ENCODE measurements at places on chromosomes 7 and 10.

- DNase-seq: no peak
These were observed 174.6 kb upstream of the ITGB1 start for GRCh38 chr10:33132626-33133025.

DNA sequence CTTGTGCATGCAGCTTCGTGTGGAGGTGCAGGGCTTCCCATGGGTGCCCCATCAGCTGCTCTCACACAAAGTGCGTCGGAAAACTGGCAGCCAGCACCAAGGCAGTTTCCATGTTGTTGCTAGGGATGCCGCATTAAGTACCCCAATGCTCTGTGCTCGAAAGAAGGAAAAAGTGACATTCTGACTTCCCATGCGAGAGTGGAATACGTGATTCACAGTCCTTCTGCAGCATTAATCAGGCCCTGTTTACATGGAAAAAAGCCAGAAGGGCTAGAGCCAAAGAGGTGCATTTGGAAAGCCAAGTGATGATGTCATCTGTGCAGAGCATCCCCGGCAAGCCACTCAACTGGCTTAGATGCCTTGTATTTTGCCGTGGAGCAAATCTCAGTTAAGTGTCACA is 258.3 kb downstream of the GATA3 start:
- DNase-seq: no peak

DNA sequence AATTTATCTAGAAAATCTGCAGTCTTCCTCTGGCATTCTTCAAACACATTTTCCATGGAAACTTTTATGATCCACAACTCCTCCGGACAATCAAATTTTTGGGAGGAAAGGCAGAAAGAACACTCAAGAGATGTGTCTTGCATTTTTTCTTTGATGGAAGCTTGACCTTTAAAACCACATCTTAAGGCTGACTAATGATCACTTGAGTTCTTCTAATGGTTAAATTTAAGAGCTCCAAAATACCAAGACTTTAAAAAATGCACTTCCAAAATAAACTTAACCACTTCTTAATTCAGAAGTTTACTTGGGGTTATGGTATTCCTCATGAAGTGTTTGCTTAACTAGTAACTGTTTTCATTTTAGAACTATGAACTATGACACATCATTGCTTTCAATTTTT is 43.3 kb downstream of the ETV1 start:
- DNase-seq: no peak

- DNase-seq: no peak
These were observed 104.1 kb downstream of the EVX1 start for GRCh38 chr7:27346531-27347275.

DNA sequence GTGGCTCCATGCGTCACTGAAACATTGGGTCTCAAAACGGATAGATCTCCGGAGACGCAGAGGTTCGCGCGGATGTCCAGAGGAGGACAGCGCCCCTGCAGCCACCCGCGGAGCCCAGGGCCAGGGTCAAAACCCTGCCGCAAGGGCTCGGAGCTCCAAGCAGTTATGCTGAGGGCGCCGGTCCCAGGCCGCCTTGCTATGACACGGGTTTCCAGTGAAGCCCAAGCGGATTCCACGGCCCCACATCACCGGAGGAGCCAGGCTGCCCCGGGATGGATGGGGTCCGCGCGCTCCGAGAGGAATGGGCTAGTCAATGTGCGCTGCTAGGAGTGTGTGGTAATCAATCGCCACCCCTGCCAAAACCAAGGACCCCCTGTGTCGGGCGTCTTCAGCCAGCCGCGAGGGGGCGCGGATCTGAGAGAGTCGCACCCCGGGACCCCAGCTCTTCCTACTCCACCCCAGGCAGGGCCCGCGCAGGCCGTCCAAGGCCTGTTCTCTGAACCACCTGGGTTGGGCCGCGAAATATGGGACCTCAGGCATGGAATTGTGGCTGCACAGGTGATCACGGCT is 5.6 kb upstream of the EMX2 start:
- no peak for DNase-seq

DNA sequence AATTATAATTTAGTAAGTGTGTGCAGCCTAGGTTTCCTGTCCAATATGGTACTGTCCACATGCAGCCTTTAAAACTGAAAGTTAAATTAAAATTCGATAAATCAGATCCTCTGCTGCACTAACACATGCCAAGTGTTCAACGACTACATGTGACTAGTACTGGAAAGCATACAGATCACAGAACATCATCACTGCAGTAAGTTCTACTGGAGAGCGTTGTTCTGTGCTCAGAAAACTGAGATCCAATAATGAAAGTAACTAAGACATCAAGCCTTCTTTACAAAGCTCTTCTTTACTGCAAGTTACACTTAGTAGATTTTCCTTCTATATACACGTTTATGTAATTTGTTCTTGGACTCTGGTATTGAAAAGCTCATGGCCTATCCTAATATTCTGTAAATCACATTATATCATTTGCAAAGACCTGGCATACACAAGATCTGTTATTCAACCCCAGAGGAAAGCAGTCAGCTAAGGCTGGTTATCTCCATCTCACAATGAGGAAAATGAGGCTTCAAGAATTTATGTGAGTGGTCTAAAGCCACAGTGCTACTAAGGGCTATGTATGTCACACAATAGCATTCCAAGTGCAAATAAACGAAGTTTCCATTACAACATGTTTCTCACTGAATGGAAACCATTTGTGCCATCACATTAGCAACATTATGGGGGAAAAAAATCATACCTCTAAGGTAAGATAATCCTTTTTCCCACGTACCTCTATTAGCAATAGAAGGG is 77.6 kb downstream of the VPS41 start:
- no peak for DNase-seq

DNA sequence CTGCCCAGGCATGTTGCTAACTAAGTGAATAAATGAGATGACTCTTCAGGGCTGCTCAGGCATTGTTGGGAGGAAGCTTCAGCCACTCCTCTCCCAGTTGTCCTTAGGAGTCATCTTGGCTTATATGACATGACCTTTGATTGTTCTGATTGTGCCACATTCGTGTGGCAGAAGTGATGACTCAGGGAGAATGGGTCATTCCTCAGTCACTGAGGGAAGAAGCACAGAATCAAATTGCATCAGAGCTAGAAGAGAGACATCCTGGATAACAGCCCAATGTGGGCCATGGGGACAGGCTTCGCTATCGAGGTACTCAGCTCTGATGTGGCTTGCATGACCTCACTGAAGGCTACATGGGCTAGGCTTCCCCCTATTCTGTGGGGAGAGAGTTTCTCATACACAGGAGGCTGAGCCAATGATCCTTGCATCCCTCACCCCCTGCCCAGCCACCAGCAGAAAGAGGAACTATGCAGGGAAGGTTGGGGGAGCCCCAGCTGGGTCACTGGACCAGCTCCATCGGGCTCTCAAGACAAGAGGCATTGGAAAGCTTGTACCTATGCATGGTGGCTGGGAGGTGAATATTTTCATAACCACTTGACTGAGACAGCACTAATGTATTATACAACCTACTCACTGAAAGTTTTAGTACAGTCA is 6.0 kb upstream of the HMX3 start:
- no peak for DNase-seq

GRCh38 chr7:29087840-29088170 is 58.5 kb downstream of the CPVL start:
- no peak for DNase-seq

DNA sequence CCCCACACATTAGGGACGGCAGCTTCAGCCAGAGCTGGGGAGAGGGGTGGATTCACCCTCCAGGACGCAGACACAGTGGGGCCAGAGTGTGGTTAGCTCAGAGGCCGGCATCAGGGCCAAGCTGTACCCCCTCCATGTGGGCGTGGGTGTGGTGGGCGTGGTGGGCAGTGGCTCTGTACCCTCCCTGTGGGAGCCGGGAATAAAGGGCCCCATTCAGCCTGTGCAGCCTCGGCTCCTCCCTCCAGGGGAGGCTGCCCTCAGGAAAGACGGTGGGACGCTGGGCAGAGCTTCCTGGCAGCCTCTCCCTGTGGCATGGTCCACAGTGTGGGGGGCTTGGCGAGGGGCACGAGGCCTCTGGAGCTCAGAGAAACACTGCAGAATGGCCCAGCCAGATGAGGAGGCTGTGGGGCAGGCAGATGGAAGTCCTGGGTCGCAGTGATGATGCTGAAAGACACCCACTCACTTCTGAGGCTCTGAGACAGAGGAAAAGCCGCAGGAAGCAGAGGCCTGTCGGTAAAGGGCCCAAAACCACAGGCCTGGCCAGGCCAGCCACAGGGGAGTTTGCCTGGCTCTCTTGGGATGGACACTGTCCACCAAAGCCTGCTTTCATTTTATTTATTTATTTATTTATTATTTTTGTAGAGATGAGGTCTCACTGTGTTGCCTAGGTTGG is 108.0 kb downstream of the SH3PXD2A start:
- no peak for DNase-seq

- DNase-seq: peak; percentile 9
These were observed 71.7 kb downstream of the ICA1 start for GRCh38 chr7:8190119-8190895.

- DNase-seq: no peak
These were observed 20.8 kb downstream of the LOXL4 start for GRCh38 chr10:98246911-98247805.

GRCh38 chr7:46716926-46717325 is 795.9 kb upstream of the IGFBP3 start:
- DNase-seq: no peak

- no peak for DNase-seq
These were observed 1054.0 kb downstream of the TYW1 start for GRCh38 chr7:68050627-68051026.

DNA sequence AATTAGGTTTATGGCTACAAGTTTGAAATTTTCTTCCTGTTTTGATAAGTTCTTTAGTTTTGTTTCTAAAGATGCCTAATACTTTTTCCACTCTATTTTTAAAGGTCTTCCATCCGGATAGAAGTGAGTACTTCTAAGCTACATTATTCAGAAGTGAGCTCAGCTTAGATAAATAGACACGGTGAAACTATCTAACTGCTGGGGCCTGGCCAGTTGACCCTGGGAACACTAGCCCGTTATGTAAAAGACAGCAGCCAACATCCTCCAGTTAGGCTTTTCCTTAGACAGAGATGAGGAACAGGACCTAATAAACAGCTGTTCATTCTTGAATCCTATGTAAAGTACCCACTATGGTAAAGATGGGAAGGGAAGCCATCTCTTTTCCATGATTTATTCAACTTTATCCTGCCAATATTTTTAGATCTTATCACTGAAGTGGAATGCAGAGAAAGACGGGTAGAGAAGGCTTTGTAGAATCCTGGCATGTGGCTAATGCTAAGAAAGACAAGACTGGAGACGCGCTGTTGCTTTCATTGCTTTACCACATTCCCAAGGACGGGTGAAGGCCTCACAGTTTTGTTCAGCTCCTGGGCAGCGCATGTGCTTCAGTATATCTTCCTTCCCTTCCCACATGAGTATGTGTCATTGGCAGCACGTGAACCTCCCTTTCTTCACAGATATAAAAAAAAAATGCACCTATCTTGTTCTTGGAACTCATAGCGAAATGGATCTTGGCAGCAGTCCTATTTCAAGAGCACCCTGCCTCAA is 340.0 kb upstream of the MEOX2 start:
- DNase-seq: no peak

- no peak for DNase-seq
These were observed 14.5 kb downstream of the BAZ1B start for GRCh38 chr7:73507556-73507955.

DNA sequence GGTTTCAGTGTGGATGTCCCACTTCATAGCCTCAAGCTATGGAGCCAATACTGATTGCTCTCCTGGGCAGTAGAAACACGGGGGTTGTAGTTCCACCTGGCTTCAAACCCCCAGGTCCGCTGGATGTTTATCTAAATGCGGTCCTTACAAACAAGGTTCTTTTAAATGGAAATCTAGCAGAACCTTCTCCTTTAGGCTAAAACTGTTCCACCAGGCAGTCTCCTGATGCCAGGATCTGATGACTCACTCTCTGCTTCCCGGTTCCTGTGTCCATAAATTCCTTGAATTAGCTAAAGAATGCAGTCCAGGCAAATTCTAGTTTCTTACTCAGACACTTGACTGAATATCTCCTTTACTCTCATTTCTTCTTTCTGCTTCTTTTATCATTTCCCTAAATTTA is 108.4 kb upstream of the FAM3C start:
- DNase-seq: no peak

DNA sequence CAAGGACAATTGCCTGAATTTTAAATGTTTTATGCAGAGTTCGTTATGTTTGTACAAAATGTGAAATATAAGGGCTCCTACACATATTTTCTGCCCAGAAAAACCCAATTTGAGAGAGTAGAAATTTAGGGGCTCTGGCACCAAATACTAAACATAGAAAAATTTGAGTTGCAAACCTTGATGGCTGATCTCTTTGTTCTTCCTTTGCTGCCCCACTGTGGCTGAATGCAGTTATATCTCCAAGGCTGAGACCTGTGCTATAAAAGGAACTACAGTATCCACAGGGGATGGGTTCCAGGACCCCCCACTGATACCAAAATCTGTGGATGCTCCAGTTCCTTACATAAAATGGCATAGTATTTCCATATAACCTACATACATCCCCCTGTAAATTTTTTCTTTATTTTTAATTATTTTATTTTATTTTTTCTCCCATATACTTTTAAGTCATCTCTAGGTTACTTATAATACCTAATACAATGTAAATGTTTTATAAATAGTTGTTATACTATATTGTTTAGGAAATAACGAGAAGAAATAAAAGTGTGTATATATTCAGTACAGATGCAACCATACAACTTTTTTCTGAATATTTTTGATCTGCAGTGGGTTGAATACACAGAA is 22.5 kb downstream of the CFAP43 start:
- no peak for DNase-seq

DNA sequence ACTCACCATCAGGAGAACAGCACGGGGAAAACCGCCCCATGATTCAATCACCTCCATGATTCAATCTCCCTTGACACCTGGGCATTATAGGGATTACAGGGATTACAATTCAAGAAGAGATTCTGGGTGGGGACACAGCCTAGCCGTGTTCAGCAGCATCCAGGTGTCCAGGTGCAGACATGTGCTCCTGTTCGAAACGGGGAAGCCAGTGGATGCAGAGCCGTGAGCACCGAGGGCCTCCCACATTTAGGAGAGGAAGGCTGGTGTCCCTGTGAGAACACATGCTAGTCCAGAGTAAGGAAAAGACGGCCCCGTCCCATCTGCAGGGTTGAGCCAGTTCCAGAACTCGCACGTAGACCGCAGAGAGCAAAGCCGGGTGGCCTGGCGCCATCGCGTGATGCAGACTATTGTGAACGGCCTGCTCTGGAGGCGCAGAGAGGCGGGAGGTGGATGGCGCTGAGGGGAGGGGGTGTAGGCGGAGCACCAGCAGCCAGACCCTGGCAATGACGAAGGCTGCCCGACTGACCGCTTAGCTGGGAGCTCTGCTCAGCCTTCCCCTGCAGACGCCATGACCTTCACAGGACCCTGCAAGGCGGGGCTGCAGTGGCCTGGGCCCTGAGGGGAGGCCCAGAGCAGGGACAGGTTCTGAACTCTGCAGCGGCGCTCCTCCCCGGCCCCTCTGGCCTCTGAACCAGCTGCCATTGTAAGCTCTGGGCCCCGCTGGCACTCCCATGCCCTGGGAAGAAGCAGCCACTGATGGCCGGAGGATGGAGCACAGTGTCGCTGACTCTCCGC is 141.6 kb upstream of the TCERG1L start:
- DNase-seq: no peak

Measured in activated CD4-positive, alpha-beta T cell treated with anti-CD3 and anti-CD28 coated beads for 24 hours (primary cell).